Midbrain (tissue), 1 donor: ENCODE measurements at places on chromosomes 12 and 14.
A peak's percentile ranks its signal among the peaks of the same experiment; 100 is the strongest.

DNA sequence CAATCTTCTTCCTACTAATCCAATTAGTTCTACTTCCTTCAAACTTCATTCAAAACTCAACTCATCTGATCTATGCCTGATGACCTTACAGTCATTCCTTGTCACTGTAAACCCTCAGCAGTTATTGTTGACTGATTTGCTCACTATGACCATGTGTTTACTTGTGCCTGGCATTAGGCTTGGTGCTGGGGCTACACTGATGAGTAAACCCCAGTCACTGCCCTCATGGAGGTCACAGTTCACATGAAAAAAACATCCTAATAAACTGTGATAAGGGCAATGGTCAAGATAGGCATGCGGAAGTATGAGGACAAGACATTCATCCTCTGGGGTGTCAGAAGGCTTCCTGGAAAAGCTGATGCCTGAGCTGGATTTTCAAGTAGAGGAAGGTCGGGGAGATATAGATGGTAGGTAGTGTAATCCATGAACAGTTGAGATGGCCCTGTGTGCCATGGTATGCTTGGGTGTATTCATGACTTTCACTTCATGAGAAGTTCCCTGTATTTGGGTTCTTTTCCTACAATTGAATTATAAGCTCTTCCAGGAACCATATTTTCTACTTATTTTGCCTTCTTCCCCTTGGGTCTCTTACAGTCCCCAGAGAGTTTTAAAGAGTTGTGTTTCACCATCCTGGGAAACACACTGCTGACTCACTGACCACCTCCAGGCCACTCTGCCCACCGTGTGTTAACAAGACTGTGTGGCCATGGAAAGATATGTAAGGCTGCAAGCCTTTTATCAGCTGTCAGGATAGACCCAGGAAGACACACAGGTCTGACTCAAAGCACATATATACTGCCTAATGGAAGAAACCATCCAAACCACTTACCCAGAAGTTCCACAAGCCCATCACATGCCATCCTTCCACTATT lies 38.7 kb upstream of the DUSP6 start:
- no peak for DNase-seq

- DNase-seq, result no peak
Observed at GRCh38 chr12:44357494-44357893, 518.6 kb downstream of the NELL2 start.

GRCh38 chr14:38199739-38200138 lies 8.0 kb upstream of the SSTR1 start:
- DNase-seq, result no peak

GRCh38 chr12:87812681-87813080 lies 216.5 kb downstream of the C12orf50 start:
- no peak for DNase-seq

DNA sequence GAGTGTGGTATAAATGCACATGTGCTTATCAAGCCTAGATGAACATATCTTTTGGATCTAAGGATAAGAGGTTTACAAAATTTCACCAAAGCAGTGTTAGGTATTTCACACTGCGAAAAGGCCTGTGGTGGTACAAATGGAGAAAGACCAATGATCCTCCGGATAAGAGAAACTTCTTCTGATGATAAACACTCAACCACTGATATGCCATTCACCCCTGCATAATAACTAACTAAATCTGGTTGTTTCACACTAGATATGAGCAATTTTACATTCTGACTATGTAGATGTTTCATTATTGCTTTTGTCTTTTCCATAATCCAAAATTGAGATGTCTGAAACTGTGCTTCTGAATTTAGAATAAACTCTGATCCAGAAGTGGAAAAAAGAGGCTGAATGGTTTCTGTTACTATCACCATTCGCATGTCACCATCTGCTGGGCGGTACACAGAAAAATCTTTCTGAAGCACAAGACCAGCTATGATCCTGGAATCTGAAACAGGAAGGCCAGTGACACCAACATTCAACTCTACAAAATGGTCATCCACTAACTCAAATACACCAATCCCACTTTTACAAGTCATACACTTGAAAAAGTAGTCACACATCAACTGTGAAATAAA lies 1.3 kb downstream of the BBS10 start:
- peak; percentile 72 for DNase-seq

DNA sequence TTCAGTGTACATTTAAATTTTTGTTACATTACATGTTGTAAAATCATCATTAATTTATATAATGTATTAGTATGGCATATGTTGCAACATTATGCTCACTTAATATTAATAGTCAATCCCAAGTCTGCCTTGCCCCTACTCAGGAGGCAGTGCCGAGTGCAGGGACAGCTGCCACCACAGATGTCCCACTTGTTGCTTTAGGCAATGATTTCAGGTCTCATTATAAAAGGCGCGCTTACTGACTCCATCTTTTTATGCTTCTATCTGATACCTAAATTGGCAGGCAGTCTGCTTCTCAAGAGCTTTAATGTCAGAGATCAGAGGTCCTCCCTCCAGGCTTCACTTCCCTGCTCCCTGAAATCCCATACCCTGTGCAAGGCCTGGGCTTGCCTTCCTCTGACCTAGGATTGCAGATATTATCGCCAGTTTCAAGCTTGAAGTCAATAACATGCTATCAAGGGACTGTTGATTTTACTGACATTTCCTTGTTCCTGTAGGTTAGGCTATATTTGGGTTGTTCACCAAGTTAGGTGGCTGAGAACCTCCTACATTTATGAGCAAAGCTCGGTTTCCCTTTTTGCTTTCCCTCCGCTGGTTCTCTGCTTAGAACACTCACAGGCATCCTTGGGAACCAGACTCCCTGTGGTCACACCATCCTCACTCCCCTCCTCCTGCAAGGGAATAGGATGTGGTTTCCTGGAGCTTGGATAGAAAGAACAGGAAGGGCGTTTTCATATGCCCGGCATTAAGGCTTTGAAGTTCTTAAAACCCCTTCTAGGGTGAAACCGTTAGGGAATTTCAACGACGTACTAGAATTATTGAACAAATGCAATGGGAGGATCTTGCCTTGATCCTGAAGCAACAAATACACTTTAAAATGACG lies 208.4 kb upstream of the FKBP4 start:
- DNase-seq, result no peak

DNA sequence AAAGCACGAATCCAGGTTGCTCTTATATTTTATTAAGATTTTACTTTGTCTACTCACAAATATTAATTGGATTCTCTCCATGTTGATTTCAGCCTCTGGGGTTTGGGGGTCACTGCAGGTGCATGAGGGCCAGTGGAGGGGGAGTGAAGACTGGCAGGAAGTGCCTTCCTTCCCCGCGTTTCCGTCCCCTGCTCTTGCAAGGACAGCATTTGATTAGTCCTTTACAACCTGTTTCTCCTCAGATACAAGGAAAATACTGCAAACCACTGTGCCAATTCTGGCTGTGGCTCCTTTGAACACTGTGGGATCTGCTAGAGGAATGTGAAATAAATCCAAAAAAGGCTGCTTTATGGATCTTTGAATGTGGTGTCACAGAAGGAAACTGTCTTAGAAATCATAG lies 291.8 kb downstream of the ETNK1 start:
- DNase-seq, result no peak

DNA sequence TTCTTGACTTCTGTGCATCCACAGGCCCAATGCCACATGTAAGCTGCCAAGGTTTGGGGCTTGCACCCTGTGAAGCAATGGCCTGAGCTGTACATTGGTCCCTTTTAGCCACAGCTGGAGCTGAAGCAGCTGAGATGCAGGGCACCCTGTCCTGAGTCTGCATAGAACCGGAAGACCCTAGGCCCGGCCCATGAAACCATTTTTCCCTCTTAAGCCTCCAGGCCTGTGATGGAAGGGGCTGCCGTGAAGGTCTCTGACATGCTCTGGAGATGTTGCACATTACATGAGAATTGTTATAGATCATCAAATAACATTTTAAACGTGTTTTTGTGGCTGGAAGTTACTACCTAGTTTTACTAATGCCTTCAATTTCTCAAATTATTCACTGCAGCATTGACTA lies 188.7 kb downstream of the RPAP3 start:
- no peak for DNase-seq

GRCh38 chr12:122868471-122869177 lies 27.3 kb downstream of the VPS37B start:
- no peak for DNase-seq

DNA sequence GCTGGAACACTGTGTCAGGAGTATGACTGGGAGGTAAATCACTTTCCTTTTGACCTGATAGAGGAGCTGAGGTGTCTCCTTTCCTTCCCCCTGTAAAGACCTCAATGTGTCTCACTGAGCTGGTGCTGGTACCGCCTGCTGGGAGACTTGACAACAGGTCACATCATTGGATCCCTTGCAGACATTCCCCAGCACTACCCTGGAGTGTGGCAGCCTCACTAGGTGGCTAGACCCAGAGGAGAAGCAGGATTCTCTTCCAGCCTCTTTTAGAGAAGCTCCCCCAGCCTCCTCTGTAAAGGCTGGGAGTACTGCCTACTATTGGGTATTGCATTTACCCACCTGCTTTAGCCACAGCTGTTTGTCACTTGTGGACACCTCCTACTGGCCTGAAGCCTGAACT lies 223.9 kb downstream of the ADGRD1 start:
- no peak for DNase-seq

- DNase-seq, result no peak
Observed at GRCh38 chr12:66667906-66668305, 11.0 kb downstream of the GRIP1 start.

DNA sequence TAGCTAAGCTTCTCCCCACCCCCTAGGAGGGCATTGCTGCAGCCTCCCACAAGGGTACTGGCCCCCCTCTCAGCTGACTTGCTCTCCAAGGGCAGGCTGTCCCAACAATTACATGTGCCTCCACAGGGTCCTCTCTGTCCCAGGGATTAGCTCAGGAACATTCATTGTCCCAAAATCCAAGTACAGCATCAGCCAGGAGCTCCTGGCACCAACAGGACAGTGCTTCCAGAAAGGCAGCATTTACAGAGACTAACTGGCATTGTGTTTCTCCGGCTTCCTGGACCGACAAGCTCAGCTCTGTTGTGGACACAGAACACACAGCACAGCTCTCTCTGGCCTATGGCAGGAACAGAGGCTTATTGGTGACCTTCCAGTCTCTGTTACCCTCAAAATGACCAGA lies 21.7 kb downstream of the ABCD4 start:
- peak; percentile 44 for DNase-seq

GRCh38 chr12:78192979-78193378 lies 362.3 kb downstream of the NAV3 start:
- DNase-seq, result no peak

- no peak for DNase-seq
Observed at GRCh38 chr12:117067016-117067415, 32.2 kb downstream of the TESC start.

DNA sequence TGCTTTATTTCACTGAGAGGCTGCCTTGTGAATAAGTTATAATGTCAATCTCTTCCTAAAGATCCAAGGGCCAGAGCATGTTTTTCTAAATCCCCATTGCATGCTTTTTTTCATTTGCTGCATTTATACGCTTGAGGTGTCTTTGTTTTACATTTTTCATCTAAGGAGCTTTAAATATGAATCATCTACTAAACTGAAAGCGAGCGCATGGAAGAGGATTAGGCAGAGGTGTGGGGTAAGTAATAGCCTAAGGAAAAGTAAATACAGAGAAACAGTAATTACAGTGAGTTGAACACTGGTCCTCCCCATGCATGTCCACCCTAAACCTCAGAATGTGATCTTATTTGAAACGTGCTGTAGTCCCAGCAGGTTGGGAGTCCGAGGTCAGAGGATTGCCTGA lies 76.4 kb upstream of the METAP2 start:
- no peak for DNase-seq

GRCh38 chr12:1800401-1801302 lies 19.7 kb upstream of the LRTM2 start:
- peak; percentile 53 for DNase-seq

- DNase-seq, result no peak
Observed at GRCh38 chr12:92639017-92639416, 63.8 kb upstream of the PLEKHG7 start.

DNA sequence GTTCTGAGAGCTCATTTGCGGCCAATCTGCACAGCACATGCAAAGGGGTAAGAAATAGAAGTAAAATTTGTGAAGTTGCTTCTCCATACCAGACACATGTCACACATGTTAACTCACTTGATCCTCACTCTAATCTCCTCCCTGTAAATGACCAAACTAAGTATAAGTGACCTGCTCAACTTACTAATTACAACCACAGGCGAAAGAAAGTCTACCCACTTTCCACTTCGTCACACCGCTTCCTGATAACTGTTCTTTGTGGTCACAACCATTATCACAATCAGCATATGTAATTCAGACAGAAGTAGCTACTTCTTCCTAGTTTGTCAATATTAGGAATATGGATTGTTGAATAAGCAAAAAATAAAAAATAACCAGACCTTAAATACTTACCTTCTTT lies 293.7 kb upstream of the CLEC14A start:
- no peak for DNase-seq

DNA sequence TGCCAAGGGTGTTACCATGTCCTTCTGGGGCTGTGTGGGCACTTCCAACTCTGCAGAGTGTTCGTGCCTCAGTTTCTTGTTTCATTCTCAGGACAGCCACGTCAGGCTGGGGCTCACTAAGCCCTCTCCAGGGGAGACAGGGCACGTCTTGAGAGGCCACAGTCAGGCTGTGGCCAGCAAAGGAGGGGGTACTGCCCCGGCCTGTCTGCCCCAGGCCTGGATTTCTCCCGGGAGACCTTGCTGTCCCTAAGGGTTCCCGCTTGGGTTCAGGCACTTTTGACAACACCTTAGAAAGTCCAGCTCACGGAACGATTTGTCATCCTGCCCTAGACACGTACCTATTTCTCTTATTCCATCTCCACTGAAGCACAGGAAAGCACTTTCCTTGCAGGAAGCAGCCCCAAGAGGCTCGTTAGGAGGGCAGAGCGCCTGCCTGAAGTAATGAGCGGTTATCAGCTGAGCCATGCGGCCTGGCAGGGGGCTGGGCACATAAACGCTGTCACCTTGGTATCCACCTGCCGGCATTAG lies 290.4 kb upstream of the RTL1 start:
- no peak for DNase-seq

DNA sequence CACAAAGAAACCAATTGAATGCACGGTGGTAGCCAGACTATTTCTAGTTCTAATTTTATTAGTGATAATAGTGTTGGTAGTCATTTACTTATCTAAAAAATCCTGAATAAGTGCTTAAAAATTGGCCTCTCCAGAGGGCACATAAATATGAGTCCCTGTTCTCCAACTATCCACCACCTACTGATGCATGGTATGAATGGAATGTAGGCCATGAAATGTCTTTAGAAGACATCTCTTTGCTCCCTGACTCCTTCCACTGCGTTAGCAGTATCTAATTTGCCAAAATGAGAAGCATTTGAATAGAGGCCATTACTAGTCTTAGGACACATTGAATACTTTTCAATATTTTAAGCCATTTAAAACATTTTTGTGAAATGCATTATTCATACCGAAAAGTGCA lies 261.7 kb downstream of the LRFN5 start:
- no peak for DNase-seq

- no peak for DNase-seq
Observed at GRCh38 chr12:51818566-51819300, 29.8 kb downstream of the FIGNL2 start.

- no peak for DNase-seq
Observed at GRCh38 chr14:29273513-29273912, 506.9 kb downstream of the FOXG1 start.

DNA sequence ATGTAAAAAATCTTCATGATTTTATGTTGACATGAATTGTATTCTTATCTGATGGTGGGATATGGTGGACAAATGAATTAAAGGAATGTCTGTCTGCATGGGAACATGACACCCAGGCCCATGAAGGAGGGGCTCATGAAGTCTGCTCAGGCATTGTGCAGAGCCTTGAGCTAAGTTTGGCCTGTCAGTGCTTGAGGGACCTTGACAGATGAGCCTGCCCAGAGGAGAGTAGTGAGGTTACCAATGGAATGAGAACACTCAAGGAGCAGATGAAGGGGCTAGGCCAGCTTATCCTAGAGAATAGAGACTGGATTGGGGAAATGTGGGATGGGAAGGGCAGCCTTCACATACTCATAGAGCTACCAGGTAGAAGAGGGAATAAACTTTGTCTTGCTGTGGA lies 68.8 kb downstream of the TMX1 start:
- no peak for DNase-seq
